ENCODE measurements at places on chromosomes 12 and 14.
A peak's percentile ranks its signal among the peaks of the same experiment; 100 is the strongest.

DNA sequence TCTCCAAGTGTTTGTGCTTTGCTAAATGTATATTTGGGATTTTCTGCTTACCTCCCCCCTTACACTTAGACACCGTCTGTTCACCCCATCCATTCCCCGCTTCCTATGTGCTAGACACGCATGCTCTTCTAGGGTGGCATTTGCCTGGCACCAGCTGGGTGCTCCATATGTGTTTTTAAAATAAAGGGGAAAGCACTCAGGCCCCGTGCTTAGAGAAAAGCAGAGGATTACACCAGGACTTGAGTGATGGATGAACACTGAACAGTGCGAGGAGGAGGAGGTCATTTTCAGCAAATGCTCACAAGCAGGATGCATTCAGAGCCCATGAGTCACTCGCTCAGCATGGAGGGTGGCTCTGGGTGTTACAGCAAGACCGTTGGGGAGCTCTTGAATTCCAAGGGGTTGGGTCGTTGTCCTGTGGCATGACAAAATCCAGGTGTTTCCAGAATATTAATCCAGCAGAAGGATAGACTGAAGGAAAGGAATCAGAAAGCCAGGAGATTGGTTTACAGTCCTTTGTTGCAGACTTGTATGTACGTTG, 2.9 kb upstream of the BDKRB1 start:
- DNase-seq = no peak

GRCh38 chr12:95966287-95966870, 23.2 kb downstream of the AMDHD1 start:
- DNase-seq = no peak

DNA sequence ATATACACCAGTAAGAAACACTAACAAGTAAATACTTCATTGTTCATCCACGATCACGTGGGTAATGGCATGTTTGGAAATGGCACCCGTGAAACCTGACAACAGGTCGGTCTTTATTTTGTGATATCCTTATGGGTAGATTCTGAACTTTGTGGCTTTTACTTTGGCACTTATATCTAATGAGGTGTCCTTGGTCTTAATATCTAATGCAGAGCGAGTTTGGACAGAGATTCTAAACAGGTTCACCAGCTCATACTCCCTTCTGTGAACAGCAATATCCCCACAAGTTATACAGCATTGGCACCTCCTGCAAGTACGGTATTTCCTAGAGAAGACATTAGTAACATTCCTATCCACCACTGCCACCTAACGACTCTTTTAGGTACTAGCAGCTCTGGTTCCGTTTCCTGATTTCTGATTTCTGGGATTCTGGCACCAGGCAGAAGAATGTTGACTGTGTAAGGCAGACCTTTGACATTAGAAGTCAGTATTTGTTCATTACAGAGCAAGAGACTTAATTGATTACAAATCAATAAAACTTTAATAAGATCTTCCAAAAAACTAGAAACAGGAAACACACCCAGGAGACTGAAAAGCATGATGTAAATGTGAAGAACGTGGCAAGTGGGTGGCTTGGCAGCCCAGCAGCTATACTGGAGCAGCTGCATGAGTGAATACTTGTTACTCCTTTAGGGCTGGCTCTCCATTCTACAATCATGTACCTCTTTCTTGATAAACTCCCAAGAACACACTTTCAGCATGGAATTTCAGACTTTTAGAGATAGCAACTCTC, 2.5 kb downstream of the ANG start:
- DNase-seq = no peak

- DNase-seq = no peak
Measured at GRCh38 chr12:64890873-64891468, 66.5 kb downstream of the TBC1D30 start.

DNA sequence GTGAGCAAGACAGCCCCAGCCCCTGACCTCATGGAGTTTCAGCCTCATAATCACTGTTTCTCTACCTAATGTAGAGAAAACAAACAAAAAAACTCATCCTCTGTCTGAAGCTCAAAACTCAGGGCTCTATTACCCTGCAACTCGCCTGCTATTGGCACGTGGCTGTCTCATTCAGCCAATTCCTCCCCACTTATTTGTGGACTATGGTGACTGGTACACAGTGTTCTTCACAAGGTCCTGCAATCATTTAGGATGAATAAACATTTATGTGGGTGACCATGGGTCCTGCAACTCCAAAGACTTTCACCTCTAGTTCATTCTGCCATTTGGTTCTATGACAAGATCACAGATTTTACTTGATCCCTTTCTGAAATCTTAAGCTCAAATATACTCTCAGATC, 4.7 kb downstream of the PPP2R3C start:
- no peak for DNase-seq

GRCh38 chr12:43287706-43288383, 264.2 kb downstream of the ADAMTS20 start:
- DNase-seq = no peak

DNA sequence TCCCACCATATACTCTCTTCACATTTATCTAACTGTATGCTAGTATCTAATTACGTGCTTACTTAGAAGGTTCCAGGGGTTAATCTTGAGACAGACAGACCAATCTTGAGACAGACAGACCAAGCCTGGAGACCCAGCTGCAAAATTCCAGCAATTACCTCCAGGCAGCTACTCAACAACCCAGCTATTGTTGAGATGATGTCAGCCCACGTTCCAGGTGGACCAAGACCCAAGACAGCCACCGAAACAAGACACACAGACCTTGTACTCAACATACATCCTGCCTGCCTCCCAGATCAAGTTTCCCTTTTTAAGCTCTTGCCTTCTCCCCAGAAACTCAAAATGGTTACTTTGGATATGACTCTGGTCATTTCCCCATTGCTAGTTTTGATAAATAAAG, 64.9 kb upstream of the VASH1 start:
- no peak for DNase-seq

DNA sequence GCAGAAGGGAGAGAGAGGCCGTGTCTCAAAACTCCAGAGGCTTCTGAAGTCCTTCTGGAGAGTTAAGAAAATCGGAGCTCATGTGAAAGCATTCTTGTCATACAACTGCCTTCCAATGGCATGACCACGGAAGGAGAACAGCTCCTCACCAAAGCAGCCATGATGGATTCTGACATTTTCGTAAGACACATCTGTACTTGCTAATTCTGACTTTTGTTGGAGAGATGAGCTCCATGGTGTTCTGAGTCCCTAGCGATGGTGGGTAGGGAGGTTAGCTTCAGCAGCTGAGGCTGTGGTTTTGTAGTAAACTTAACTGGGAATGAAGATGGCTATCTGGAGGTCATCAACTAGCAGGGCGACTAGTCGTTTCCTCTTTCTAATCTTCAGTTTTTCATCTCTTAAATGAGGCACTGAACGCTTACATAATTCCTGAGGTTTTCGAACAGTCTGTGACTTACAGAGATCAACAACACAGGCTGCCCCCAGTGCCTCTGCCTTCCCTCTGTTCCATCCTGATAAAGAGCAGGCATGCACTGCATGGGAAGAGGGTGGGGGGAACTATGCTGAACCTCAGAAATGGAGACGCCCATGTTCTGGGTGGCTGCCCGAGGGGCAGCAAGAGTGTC, 28.6 kb upstream of the DICER1 start:
- no peak for DNase-seq

GRCh38 chr12:13211859-13212664, 15.5 kb downstream of the EMP1 start:
- DNase-seq = no peak

- no peak for DNase-seq
Measured at GRCh38 chr14:53190938-53191337, 37.8 kb upstream of the DDHD1 start.

GRCh38 chr12:3920351-3921150, 47.4 kb upstream of the PARP11 start:
- DNase-seq = no peak

DNA sequence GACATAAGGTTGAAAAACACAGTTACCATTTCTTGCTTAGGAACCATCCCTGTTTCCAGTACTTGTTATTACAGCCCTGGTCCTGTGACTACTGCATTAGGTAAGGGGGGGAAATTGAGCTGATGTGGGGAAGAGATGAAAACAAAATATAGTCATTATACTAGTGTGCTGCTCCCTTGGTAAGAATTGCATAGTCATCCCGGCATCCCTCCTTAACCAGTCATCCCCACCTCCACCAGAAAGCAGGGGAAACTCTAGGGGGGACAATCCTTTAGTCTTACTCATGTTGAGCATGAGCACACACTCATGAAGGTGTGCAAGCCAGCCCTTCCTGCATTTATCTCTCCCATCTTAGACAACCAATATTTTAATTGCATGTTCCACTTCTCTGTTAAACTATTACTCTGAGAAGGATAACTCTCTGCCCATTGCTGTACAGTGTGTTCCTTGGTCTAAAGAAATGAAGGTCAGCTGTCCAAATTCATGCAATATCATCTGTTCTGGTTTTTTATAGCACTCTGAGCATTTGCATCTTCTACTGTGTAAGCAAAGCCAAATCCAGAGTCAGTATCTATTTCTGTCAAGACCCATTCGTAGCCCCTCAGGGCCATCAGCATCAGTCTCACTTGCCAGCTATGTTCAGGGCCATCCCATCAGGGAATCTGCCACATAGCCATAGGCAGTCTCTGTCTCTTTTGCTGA, 46.8 kb downstream of the TMEM30B start:
- DNase-seq = no peak

DNA sequence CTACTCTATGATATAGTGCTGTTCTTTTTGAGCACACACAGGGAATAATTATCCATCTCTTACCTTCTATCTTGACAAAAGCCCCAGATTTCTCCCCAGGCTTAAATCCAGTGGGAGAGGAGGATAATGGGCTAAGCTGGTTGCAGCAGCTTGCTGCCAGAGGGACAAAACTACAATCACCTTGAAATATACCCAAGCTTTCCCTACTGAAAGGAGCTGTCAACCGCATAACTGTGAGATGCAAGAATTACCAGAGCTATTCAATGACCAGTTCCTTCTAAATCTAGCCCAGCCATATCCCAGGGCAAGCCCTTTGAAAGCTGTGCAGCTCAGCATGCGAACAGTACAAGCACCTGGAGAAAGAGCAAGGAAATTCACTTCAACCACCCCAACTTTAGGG, 943 bp upstream of the MGAT4C start:
- DNase-seq = no peak

- DNase-seq = no peak
Measured at GRCh38 chr12:121825041-121825523, 21.3 kb downstream of the SETD1B start.

- DNase-seq = no peak
Measured at GRCh38 chr12:21296751-21297406, 37.8 kb downstream of the SLCO1A2 start.

GRCh38 chr12:60101715-60102114, 505.9 kb downstream of the SLC16A7 start:
- no peak for DNase-seq

DNA sequence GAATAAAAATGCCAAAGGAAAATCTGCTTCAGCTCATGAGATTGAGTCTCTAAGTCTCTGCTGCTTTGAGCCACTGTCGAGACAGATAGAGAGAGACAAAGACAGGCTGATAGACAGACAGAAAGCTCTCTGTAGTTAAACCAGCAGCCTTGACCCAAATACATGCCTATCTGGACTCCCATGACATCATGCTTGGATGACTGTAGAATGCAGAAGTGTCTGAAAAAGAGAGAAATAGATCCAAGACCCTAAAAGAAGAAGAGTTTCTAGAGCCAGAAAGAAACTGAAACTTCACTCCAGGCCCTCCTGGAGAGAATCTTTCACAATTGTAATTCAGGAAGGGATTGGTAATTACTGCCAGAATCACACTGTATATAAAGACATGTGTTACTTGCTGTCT, 122.6 kb upstream of the PLXNC1 start:
- DNase-seq = no peak

GRCh38 chr12:88924162-88924561, 343.9 kb upstream of the KITLG start:
- DNase-seq = no peak

- DNase-seq = no peak
Measured at GRCh38 chr12:23770202-23770938, 179.1 kb downstream of the SOX5 start.

GRCh38 chr12:107326237-107326636, 232.9 kb upstream of the CRY1 start:
- no peak for DNase-seq

- no peak for DNase-seq
Measured at GRCh38 chr14:65560340-65561027, 148.0 kb downstream of the FUT8 start.

DNA sequence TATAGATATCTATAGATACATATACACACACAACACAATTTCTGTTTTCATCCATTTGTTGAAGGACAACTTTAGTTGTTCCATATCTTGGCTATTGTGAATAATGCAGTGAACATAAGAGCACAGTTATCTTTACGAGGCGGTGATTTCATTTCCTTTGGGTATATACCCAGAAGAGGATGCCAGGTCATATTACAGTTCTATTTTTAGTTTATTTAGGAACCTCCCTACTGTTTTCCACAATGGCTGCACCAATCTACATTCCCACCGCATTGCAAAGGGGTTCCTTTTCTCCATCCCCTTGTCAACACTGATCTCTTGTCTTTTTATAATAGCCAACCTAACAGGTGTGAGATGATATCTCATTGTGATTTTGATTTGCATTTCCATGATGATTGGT, 143.4 kb upstream of the ARHGAP5 start:
- DNase-seq = no peak

DNA sequence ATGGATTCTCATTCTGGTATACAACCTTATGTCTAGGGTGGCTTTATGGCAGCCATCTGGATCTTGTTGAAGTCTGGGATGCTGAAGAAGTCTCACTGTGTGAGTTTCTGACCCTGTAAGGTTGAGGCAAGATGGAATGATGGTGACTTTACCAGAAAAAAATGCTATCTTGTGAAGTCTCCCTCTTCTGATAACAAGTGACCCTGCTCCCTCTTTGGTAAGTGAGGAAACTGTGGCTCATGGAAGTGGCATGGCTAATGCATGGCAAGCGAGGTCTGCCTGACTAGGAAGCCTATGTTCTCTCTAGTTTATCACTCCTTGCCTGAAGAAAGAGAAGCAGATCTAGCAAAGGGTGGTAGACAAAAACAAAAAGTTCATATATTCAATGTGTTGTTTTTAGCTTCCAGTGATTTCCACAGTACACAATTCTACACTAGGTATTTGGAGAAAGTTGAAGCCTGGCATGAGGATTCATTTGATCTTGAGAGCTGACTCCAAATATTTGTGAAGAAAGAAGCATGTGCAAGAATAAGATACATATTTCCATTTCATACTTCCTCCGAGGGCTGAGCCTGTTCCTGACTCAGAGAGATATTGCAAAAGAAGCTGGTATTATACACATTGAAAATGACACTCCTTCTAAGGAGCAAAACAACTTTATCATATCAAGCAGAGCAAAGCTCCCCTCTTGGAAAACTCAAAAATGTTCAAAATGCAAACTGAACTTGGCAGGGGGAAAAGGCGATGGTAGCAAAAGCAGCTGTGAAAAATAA, 63.6 kb downstream of the HELB start:
- no peak for DNase-seq

GRCh38 chr14:75279153-75279762, 630 bp downstream of the FOS start:
- DNase-seq = no peak

GRCh38 chr12:2389079-2389790, 336.4 kb downstream of the CACNA1C start:
- DNase-seq = no peak

- DNase-seq = no peak
Measured at GRCh38 chr12:96514328-96514727, 25.0 kb downstream of the CFAP54 start.

GRCh38 chr14:48937541-48938195, 648.5 kb downstream of the RPS29 start:
- DNase-seq = no peak

- DNase-seq = no peak
Measured at GRCh38 chr12:116977465-116978380, 67.0 kb downstream of the FBXW8 start.

- DNase-seq = peak; percentile 71
Measured at GRCh38 chr12:94649349-94650142, 811 bp downstream of the TMCC3 start.

GRCh38 chr12:31362759-31363415, 36.9 kb upstream of the SINHCAF start:
- DNase-seq = no peak
